ENCODE measurements at places on chromosomes 13 and 19. TPM values are rescaled to one million over a fixed set of nuclear protein-coding genes. Genes with fewer than 3 reads are reported as not detected.

Gene TMEM38A
- 7.7 TPM for total RNA-seq

Gene TNNT1
- total RNA-seq = 79.9 TPM

Gene VSTM2B
- not detected for total RNA-seq

Gene CYP2F1
- not detected for total RNA-seq

Gene ACP5
- 46.7 TPM for total RNA-seq
